Peyer's patch (tissue), 4 donors: ENCODE measurements at places on chromosomes 16 and 17. TPM values are rescaled to one million over a fixed set of nuclear protein-coding genes. Genes with fewer than 3 reads are reported as not detected.

SLFN12L gene
- total RNA-seq = 17.3 TPM

NPIPB9 gene
- 22.2 TPM for total RNA-seq

LGALS9C gene
- 16.3 TPM for total RNA-seq

DNA sequence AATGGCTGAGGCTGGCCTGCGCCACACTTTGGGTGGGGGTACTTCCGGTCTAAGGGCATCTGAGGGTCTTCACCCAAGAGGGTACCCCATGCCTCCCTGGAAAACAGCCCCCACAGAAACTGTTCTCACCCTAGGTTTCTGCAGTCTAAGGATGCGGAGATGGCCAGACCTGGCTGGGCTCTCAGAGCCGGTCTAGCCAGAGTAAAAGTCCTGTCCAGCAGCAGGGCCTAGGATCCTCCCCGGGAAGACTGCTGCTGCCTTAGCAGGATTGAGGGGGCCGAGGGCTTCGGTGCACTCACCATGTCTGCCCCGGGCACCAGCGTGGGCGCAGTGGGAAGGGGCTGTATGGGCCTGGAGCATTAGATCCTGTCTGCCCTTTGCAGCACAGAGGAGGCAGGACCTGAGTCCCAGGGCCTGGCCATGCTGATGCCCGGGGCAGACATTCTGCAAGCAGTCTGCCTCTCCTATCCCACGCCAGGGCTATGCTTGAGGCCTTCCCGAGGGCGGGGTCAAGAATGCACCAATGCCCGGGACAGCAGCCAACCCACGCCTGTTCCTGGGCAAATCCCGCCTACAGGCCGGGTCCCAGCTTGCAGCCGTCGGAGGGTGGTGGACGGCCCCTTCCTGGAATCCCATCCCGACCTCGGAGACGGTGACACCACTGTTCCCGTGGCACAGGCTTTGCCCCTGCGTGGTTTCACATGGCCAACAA lies 54.7 kb downstream of the CBFA2T3 start:
- peak; percentile 72 for DNase-seq

- no peak for DNase-seq
These were observed 12.2 kb downstream of the EVPL start for GRCh38 chr17:76014925-76015261.

DNA sequence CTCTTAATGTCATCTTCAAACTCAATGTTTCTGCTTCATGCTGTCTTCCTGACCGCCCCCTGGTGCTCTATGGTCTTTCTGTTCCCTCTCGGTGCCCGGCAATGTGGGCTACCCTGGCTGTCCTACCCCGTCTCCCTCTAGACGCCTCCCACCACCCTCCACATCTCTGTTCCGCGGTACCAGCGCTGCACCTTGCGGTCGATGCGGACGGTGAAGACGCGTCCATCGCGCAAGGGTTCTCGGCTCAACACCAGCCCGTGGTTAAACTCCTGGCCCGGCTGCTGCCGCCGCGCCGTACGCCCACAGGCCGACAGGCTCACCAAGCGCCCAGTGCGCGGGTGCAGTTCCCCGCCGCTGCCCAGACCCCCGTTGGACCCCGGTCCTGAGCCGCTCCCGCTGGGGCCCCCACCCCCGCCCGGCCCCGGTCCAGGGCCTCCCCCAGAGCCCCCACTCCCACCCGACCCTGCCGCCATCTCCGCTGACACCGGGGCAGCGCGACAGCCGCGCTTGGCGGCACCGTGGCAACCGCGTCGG lies at the start of gene NEURL4:
TSS of gene NEURL4 (minus strand) at position 496 of the 534 bp plus-strand sequence. CDS start at position 473, 23 bp downstream.
- no peak for DNase-seq

DNA sequence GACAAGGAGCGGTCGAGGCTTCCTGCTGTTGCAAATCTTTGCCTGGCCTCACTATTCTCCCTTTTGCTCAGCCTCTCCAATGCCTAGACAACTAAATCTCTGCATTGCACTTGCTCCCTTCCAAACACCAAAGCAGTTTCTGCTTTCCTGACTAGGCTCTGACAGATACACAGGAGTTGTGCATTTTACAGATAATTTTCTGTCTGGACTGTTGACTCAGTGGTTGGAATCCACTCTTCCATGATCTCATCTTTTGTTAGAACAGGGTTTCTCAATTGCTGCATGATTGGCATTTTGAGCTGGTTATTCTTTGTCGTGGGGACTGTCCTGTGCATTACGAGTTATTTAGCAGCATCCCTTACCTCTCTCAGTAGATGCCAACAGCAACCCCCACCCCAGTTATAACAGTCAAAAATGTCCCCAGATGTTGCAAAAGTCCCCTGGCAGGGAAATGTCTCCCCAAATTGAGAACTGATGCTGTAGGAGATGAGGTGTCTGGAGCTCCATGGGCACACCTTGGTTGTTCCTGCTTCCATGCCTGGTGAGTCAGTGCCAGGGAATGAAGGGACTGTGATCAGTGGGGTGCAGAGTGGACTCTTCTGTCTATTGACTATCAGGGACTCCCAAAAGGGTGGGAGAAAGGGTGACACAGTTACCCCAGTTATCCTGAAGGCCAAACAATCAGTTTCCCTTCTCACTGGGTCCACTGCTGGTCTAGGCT lies 557.4 kb upstream of the PSMD7 start:
- no peak for DNase-seq

DNA sequence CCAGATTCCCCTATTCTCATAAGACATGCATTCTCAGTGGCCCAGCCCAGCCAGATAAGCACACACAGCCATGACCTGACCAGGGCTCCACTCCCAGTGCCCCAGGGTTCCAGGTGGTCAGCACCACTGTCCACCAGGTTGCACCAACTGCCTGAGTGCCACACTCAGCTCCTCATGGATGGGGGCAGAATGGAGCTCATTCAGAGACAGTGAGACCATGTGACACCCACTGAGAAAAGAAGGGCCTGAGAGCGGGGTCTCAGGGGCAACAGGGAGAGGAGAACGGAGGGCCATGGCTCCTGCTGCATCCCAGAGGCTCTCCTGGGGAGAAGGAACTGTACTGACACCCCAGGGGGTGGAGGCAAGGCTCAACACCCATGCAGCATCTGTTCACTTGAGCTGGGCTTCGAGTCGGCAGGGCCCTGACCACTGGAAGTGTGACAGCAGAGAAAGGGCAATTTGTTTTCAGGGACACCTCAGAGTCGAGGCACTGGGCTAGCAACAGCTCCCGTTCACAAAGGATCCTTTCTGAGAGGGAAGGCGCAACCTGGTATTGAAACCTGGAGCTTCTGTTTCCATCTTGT lies 18.7 kb upstream of the SLC38A8 start:
- DNase-seq = peak; percentile 27

- DNase-seq = no peak
These were observed 504.6 kb downstream of the HS3ST4 start for GRCh38 chr16:26196310-26196709.

DNA sequence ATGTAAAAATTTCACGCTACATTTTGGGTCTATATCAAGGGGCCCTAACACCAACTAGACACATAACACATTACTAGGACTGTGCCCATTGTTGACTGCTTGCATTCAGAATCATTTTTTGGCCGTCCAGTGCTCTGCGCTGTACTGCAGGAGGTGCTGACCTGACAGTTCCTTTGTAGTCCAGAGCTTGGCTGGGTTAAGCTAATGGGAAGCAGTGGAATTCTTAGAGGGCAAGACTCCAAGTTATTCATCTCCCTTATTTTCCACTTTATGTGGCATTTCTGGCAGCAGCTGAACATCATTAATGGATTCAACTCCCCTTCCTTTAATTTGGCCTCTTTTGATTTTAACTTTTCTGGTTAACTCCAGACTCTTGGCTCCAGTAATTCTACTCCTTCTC lies 351.7 kb downstream of the CDH8 start:
- DNase-seq = no peak
